ENCODE measurements at places on chromosomes 13 and 19.

- DNase-seq: no peak
Observed at GRCh38 chr13:77528834-77529500, 6.5 kb upstream of the SCEL start.

- DNase-seq: no peak
Observed at GRCh38 chr13:25607096-25607495, 235.3 kb downstream of the ATP8A2 start.

DNA sequence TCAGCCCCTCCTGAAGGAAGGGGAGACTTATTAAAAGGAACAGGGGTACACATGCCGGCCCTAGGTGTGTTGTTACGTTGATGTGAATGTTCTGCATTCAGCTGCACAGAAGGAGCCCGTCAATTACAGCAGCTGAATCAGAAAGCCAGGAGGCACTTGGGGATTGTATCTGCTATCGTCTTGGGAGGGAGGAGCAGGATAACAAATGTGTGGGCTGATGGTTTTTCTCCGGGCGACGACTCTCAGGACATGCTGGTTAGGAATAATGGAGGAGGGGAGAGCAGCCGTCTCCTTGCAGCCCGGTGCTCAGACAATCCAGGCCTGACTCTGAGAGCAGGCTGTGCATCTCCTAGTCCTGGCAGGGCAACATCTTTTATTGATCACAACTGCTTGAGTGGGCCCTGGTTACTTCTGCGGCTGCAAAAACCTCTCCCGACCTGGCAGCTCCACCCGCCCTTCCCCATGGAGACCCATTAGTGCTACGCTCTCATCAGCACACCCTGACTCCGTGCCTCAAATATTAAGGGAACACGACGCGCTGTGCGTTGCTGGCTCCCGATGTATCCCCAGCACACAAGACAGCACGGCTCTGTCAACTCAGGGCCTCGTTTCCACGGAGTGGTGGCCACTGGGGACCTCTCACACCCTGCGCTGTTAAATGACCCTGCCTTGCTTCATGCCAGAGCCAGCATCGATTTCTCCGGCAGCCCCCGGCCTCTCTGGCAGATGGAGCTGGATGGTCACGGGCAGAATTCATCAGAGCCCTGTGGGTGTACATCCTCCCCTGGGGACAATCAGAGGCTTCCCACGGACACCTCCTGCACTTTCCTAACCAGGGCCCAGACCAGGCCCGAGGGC, 25.3 kb downstream of the PEPD start:
- DNase-seq: no peak

GRCh38 chr13:74037762-74038161, 96.4 kb downstream of the KLF12 start:
- DNase-seq: no peak

DNA sequence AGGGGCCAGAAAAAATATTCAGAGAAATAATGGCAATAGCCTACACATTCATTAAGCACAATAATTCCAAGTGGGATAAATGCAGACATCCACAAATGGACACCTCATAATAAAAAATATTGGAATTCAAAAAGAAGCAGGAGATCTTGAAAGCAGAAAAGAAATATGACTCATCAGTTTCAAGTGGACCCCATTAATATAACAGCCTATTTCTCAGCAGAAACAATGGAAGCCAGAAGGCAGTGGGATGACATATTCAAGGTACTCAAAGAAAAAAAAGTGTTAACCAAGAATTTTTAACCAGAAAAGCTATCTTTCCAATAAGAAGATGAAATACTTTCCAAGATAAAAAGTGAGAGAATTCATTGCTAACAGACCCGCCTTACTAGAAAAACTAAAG, 48.4 kb upstream of the CYP2A13 start:
- DNase-seq: no peak

DNA sequence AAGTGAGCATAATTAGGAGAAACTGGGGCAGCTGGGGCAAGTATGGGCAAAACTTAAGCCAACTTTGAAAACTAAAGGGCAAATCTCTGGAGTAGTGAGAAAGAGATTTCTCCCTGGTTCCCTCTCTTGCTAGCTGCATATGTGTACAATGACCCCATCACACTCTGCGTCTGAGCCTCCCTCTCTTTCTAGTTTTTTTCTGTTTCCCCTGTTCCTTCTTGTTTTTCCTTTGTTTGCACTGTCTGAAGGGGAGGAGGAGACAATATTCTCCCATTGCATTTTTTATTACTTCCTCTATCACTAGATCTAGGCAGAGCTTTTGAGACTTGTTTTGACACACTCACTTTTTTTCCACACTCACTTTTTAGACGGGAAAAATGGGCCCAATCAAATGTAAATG, 11.2 kb upstream of the CLDN10 start:
- DNase-seq: no peak

- DNase-seq: no peak
Observed at GRCh38 chr13:29429286-29429900, 166.1 kb downstream of the SLC7A1 start.

DNA sequence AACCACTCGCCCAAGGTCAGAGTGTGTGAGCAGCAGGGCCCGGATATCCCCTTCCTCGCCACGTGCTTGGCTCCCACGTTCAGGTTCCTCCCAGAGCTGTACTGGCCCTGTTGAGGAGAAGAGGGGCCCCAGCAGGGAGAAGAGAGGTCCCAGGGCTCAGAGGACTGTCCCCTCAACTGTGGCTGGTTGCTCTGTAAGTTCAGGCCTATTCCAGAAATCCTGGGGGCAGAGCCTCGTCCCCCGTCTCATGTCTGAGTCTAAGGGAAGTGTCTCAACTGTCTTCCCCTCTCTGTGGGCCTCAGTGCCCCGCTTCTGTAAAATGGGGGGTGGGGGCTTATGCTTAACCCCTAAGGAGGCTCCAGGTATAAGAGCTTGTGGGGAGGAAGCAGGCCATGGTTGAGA, 3.9 kb downstream of the PPP5C start:
- DNase-seq: peak; percentile 31

DNA sequence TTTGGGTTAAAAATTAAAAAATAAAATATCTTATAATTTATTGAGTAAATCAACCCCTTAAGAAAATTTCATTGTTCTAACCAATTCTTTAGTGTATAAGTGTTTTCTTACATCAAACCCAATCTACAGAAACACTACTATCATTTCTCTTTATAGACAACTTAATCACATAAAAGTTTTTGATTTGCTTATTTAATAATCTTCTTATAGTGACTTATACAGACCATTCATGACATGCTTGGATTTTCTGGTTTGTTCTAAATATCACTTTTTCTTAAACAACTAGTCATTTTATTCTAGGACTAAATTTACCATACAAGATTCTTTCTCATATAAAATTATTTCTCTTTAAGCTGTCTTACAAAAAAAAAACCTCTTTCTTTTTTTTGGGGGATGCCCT, 27.3 kb upstream of the ZSCAN5A start:
- DNase-seq: no peak

Measured in CD4-positive, alpha-beta T cell treated with Interleukin-6 for 4 hours (primary cell).